ENCODE measurements at places on chromosomes 4 and X.

DNA sequence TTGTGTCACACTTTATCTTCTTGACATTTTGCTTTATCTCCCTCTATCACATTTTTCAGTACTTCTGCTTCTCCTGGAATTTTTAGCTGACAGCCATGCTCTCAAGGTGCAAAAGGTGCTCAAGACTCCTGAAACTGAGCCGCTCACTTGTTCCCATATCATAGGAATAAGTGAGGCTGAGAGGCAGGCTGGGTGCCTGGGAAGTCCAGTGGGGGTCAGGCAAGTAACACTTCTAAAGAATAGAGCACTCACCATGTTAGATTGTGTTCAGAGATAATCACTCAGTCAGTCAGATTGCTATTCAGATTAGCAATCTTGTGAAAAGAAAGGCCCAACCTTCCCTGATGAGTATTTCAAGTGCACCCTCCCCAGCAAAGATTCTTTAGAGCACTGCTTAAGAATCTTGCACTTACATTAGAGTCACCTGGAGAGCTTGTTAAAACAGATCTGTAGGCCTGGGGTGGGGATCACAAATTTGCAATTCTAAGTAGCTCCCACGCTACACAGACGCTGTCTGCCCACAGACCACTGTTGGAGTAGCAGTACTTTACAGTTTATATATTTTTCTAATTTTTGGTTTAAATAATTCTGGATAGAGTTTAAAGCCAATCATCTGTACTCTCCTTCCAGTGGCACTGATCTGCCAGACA is 23.1 kb upstream of the LRAT start:
- no peak for DNase-seq

DNA sequence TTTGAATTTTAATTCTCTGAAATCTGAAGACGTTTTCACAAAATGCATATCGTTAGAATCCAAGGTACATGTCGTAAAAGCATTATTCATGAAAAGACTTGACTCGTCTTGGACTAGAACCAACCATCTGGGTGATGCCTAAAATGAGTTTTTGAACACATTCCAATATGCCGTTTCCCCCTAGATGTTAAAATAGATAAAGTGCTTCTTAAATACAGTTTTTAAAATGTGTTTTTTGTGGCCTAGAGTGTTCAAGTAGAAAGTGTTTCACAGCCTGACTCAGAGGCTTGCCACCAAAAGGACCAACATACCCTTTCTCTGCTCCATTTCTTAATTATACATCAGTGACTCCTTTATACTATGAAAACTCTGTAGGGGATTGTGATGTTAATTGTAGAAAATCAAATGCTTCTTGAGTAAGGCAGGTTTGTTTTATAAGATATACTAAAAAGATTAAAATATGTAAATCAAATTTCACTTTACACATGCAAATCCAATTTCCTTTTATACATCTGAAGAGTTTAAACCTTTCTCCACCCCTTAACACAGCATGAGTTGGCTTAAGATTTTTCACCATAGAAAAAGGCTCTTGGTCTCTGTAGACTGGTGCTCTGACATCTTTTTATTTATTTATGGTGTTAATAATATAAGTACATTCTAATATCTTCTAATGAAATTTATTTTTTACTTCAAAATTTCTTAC is 48.4 kb downstream of the PRKG2 start:
- no peak for DNase-seq

DNA sequence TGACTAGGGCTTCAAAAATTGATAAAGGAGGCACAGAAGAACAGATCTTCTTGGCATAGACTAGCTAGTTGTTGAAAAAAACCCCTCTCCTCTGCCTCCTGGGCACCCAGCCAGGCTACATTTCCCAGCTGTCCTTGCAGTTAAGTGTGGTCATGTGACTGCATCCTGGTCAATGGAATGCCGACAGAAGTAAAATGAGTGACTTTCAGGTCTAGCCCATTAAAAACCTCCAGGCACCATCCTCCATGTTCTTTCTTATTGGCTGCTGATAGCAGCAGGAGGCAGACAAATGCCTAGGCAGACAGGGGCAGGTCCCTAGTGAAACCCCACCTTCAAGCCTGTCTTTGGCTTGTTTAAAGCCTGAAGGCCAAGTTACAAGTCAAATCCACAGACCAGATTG is 35.3 kb downstream of the ATXN3L start:
- DNase-seq, result no peak

DNA sequence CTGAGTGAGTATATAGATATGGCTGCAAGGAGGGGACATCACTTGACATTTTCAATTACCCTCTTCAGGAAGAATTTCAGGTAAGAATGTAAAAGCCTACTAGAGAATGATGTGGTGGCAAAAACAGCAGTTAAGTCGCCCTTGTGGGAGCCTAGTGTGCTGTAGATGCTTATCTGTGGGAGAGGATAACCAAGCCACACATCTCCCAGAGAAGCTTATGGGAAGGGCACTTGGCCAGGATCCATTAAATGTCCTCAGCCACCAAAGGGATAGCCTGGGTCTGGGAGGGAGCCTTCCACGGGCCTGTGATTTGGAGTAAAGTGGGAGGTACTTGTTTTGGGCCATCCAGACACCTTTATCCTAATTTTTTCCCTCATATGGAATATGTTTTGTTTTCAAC is 41.3 kb upstream of the BCLAF3 start:
- DNase-seq, result no peak

- DNase-seq, result no peak
These were observed 2.9 kb upstream of the NWD2 start for GRCh38 chr4:37241647-37242046.

DNA sequence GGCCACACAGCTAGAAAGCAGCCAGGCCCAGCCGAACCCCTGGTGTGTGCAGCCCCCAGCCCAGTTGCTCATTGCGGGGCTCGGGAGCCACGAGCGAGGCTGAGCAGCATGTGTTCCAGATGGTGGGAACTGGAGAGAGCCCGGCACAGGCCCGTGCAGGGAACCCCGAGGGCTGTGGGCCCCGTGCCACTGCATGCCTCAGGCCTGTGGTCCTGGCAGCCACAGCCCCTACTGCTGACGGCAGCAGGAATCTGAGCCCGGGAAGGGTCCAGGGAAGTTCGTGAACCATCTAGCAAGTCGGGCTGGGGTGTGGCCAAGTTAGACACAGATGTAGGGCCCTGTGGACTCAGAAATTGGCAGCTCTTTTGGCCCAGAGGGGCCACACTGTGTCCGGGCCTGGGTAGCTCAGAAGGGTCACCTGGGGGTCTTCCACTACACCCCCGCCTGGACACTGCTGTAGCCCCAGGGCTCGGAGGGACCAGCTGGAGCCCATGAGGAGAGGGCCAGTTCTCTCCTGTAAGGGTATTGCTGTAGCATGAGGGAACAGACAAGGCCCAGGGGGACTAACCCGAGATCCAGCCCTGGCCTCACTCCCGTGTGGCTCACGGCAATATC is 12.1 kb downstream of the HTRA3 start:
- no peak for DNase-seq

DNA sequence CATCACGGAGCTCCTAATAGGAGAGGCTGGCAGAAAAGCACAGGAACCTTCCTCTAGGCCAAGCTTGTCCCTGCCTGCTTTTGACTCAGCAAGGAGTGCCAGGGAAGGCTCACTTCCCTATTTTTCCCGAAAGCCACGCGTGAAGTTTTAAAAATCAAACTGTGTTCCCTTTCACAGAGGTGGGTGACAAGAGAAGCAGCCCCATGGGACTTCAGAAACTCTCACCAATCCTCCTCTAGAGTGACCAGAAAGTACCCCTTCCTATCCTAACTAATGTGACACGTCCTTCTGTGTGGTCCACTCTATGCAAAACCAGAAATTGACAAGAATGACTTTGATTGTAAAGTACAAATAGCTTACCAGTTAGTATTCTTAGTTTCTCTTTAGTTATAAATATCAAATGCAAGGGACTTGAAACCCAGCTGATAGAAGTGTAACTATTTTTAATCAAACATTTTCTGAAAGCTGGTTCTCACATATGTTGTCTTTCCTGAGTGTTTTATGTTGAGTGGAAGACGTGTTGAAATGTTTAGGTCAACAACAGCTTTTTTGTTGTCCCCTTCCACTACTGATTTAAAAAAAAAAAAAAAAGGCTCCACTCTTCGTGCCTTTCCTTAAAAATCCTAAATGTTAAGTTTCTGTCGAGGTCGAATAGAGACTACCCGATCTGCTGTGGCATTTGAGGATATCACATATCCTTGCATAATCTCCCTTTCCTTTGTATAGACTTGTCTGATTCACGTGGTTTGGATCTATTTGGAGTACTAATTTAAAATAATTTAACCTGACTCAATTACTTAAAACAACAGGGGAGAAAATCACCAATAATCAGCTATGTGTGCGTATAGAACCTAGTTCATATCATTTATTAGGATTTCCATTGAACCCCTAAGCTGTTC is 42.1 kb downstream of the NFKB1 start:
- no peak for DNase-seq

GRCh38 chr4:15147714-15148113 is 145.4 kb downstream of the CPEB2 start:
- no peak for DNase-seq

DNA sequence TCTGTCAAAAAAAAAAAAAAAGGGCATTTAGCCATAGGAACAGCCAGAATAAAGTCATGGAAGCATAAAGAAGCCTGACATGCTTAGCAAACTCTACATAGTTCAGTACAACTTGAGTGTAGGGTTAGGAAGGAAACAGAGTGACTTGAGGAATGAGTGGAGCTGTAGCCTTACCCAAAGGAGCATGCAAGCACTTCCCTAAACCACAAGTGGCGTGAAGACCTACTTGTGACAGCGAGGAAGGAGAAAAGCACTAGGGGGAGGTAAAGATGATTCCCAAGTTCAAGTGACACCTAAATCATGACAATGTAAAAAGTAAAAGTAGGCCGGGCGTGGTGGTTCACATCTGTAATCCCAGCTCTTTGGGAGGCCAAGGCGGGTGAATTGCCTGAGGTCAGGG is 21.8 kb upstream of the IQSEC2 start:
- no peak for DNase-seq

DNA sequence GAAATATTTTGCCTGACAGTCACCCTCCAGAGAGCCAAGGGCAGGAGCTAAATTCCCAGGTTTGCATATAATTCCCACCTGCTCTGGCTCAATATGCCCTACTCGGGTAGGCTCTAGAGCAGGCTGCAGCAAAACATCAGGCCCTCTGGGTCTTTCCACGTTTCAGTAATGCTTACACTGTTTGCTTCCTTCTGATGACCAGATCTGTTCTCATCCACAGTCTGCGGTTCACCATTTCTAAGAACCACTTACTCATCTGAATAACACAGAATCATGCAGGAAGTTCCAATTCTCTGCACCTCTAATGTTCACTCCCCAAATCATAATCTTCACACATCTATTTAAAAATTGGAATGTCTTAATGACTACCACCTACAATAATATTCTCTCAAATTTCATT is 141.4 kb downstream of the PPP3CA start:
- DNase-seq, result no peak

- no peak for DNase-seq
These were observed 670.3 kb upstream of the FAM241A start for GRCh38 chr4:111475001-111475400.

DNA sequence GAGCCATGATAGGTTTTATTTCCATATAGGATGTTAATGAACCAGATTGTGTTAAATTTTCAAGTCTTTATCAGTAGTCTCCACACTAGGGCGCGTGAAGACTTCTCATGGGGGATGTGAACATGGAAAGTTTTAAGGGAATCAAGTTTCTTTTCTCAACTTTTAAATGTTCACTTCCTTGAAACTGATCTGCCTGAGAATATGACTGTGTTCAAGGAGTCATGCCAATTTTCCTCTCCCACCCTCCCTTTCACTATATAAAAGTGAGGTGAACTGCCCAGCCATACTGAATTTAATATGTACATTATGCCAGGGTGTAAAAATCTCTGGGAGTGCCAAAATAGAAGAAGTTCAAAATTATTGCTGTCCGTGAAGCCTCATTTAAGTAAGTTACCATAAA is 30.4 kb upstream of the HPGDS start:
- DNase-seq, result no peak

DNA sequence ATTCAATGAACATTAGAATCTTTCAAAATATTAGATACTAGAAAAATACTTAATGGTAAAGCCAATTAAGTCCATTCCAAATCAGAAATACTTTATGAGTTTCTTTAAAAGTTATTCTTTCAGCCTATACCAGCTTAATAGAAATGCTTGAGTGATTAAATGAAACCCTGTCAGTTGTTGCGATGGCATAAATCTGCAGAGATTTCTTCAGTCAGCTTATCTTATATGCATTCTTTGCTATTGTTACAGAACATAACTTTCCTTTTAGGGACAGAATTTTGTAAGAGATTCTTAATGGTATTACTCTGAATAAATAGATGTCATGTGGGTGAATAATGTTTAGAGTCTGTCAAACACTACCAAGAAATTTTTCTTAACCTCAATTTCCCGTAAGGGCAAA is 325.0 kb upstream of the HAND2 start:
- DNase-seq, result no peak

DNA sequence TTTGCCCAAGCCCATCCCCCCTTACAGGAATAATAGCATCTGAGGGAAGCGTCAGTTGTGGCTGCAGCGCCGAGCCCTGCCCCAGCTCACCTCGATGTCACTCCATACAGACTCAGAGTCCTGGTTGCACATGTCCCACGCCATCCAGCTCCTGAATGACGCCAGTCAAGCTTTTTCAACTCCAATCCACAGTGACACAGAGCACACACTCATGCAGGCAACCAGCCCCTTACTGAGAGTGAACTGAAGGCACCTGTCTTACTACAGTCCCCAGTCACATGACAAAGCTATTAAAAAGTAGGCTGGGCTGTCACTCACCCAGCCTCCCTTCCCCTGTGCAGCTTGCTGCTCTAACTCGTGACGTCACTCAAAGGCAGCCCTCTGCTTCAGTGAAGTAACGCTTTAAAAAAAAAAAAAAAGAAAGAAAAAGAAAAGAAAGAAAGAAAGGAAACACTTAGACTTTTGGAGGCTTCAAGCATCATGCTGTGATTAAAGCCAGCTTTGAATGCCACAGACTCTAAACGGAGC is at the start of gene PPARGC1A:
Gene PPARGC1A (minus strand): TSS at position 234 of the 528 bp plus-strand sequence. CDS start 90 bp downstream, at position 144.
- DNase-seq, result no peak

DNA sequence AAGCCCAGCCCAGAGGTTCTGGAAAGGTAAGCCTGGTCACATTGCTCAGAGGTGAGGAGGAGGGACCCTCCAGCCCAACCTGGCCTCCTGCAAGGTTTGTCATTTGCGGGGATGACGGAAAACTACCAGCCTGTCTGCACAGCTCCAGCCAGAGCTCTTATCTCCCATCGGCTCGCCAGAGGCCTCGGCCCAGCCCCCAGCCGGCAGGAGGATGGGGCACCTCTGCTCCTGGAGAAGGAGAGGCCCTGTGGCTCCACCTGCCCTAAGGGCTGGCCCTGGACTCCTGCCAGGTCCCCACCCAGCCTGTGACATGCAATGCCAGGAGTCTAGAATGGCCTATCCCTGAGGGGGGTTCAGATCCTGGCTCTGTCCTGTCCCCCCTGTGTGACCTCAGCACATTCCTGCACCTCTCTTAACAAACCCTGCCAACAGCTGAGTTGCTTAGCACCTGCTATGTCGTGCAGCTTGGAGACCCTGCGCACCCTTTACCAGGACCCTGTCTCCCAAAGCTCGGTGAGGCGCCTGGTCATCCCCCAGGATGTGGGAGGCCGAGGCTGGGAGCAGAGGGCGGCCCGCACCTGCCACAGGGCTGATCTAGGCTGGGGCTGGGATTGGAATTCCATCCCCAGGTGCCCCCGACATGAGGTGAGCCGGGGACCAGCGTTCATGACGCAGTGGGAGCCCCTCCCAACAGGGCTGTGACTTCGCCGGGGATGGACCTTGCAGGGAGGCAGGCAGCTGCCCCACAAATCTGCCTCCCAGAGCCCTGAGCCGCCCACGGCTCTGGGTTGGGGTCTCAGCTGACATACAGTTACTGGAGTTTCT is 14.4 kb downstream of the ADRA2C start:
- DNase-seq, result no peak

- no peak for DNase-seq
These were observed 7.3 kb downstream of the INPP4B start for GRCh38 chr4:142838778-142839177.

- DNase-seq, result no peak
These were observed 118.3 kb upstream of the FRG1 start for GRCh38 chr4:189822326-189822725.
